Naive thymus-derived CD4-positive, alpha-beta T cell (primary cell): ENCODE measurements at places on chromosomes 2 and 18.

DNA sequence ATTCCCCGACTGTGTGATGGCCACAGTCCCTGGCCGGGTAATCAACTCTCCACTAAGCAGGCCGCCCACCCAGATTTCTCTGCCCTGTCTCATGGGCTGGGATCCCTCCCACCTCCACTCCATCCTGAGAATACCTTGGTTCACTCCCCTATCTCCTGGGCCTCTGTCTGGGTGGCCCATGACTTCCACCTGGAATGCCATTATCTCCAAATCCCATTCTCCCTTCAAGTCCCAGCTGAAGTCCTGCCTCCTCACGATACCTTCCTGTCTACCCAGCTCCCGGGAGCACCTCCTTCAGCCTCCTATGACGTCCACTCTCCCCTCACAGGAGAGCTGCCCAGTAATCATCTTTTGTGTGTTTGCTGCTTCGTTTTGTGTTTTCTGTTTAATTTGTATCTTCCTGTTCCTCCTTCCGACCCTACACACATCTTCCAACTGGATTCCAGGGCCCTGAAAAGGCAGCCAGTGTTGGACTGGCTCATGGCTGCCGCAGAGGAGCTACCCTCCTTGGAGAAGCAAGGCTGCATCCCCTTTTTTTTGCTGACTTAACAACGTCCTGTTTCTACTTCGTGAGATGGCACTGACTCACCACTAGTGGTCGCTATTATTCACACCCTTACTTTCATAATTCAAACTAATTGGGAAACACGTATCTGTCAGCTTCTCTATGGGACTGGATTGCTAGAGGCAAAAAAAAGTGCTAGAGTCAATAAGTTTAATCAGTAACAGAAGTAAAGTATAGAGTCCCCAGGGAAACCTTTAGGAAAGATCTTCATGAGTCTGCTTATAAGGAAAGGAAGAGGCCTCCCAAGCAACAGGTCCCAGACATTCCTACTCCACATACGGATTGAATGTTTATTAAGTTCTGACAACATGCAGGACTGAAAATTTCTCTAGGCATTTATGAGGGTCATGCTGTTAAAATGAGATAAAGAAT lies 171.9 kb upstream of the GATA6 start:
- peak; percentile 17 for DNase-seq

- no peak for DNase-seq
Observed at GRCh38 chr2:144582651-144583380, 62.9 kb upstream of the ZEB2 start.

DNA sequence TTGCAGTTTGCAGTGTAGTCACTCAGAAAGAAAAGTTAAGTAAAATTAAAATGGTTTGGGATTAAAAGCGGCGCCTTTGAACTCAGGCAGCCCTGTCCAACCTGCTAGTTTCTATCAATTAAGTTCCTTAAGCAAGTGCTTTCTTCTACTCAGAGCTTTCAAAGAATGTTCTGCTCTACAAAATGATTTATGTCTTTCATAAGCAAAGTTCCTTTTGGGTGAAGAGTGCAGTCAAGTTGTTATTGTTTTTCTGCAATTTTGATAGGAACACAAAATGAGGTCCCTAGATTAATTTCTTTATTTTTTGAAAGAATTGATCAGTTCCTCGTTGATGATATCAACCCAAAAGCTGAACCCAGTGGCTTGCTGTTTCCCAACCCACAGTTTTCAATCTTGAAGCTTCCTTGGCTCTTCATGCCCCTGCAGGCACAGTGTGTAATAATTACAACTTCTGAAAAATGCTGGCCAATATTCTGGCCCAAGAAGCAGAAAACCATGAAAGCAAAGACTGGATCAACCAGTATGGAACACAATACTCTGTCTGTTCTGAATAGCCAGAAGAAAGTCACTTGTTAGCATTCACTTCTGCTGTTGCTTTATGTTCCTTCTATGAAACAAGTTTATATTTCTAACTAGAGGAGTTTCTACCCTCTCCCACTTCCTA lies 89.1 kb downstream of the TGIF1 start:
- DNase-seq, result no peak

DNA sequence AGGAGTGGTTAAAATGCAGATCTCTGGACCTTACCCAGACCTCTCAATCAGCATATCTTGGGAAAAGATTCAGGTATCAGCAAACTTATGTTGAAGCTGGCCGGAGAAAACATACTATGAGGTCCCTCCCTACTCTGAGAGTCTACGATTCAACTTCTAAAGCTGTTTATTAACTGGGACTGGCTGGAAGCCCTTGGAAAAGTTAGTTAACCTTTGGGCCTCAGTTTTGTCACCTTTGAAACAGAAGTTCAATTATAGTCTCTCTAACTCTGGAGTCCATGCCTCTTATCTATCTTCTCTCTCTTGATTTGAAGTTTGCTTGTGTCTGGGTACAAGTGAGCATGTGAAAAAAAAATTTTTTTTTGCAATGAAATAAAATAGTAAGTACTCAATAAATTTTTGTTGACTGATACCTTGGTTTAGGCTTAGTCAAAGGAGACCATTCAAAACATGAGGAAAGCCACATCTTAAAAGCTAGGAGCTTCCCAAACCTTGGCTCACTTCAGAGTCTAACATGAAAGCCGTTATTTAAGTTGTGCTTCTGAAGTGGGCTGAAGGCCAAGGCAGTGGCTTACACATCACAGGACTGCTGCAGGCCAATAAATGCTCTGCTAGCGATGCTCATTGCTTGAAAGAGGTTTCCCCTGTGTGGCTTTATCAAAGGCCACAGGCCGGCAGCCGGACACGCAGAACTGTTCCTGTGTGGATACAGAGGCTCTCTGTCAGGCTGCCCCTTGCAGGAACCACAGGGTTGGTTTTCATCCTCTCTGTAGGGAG lies 110.6 kb upstream of the FAM136A start:
- no peak for DNase-seq

DNA sequence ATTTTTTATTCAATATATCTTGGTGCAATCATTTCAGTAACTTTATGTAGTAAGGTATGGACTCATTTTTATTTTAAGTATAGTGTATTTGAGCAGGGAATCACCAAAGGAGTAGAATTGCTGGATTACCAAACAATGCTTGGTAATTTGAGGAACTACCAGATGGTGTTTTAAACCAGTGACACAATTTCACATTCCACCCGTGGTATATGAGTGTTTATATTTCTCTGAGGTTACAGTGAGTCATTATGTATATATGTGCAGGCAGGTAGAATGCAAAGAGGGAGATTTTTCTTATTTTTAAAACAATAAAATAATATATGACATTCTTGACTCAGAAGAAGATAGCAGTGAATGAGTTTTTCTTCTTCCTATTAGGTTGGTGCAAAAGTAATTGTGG lies 596.9 kb downstream of the DCC start:
- no peak for DNase-seq

DNA sequence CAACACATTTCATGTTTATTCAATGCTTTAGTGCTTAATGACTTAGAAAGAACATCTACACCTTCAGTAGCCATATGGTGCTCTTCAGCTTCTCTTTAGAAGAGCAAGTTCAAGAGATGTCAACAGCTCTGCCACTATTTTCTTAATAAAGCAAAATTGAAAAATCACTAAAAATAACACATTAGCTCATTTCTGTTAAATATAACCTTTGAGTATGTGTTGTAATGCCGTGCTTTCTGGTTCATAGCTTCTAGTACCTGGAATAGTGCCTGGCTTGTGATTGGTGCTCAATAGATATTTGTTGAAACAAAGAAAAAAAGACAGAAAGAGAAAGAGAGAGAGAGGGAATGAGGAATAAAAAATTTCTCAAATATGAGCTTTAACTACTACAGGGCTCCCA lies 349.8 kb upstream of the SPRED2 start:
- DNase-seq, result no peak

- DNase-seq, result no peak
Observed at GRCh38 chr2:69186614-69187013, 173.6 kb downstream of the ANTXR1 start.

DNA sequence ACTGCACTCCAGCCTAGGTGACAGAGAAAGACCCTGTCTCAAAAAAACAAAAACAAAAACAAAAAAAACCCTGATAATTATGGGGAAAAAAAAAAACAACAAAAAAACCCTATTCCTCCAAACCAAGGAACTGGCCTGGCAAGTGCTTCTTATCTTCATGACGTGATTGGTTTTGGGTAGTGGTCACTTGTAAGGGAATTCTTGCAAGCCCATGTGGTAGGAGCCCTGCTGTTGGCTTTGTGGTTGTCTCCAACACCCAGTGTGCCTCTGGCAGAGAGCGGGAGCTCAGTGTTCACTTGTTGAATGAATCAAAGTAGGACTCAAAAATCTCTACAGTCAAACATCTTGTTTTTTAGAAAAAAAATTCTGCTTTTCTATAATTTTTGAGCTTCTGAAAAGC lies 6.0 kb downstream of the GALM start:
- no peak for DNase-seq

DNA sequence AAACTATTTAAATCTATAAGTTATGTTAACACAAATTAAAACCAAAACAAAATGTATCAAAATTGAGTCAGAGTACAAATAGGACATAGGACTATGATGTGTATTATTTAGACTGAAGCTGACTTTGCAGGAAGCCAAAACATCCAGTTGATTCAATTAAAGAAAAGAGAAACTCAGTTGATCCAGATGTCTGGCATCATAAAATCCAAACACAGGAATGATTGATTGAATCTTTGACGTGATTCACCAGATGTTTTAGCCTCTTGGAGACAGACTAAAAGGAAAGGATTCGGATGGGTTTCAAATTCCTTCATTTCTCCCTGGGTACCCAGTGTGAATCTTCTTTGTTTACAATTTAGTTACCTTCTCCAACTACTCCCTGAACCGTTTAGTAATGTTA lies 272.9 kb downstream of the IRS1 start:
- DNase-seq, result no peak

DNA sequence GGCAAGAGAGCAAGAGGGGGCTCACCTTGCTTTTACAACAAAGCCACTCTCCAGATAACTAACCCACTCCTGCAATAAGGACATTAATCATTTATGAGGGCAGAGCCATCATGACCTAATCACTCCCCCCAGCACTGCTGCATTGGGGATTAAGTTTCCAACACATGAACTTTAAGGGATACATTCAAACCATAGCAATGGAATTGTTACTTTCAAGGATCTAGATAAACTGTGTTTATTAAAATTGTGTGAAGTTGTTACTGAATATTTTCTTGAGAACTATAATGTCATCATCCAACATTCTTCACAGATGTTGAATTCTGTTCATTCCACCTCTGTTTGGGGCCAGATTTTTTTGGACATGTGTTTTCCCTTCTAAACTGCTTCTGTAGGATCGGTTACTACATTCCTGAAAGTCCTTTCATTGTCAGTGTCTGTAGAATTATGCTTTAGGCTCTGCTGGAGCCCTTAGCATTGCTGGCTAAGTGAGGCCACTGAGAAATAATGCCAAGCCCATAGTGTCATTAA lies 50.4 kb downstream of the SPATS2L start:
- DNase-seq, result no peak

DNA sequence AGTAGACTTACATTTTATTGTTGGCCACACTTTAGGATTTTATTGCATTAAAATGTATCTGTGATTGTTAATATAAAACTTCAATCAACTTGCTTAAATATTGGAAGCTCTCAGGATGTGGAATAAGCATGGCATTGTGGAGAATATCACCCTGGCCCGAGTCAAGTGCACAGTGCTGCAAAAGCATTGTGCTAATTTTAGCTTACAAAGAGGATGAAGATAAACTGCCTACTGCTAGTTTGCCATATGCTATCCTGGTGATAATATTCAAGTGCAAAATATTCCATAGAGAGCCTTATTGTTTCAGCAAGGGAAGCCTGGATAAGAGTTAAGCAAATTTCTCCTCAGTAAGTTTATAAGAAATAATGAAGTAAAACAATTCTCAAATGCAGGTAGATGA lies 54.5 kb downstream of the MEIS1 start:
- no peak for DNase-seq

- DNase-seq, result no peak
Observed at GRCh38 chr2:225367482-225367881, 32.0 kb upstream of the NYAP2 start.

- DNase-seq, result no peak
Observed at GRCh38 chr18:38358805-38359657, 793.4 kb upstream of the CELF4 start.

DNA sequence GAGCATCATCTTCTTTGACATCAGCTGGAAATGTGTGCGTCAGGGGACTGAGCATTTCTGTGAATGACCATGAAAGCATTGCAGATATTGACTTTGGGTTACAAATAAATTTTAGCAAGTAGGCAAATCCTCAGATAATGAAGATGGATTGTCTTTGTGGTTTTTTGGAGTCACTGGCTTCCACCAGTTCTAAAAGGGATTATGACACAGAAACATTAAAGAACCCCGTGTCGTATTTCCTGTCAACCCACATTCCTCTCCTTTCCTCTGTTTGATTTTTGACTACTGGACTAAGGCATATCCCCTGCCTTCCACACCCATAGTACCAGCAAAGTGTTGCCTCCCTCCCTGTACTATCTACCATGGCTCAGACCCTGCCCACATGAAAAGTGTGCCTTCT lies 268.1 kb downstream of the MYO3B start:
- no peak for DNase-seq

DNA sequence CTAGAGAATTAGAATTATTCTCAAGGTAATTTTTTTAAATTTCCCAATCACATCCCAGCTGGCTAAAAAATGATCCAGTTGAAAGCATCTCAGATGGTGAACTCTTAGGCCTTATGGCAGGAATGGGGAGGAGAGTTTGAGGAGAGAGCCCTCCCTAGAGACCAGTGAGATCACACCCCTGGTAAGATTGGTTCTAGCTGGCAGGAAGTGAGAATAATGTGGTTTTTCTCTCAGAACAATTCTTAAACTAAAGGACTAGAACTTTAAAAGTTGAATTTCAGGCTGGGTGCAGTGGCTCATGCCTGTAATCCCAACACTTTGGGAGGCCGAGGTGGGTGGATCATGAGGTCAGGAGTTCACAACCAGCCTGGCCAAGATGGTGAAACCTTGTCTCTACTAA lies 120.2 kb downstream of the MYO3B start:
- DNase-seq, result no peak

DNA sequence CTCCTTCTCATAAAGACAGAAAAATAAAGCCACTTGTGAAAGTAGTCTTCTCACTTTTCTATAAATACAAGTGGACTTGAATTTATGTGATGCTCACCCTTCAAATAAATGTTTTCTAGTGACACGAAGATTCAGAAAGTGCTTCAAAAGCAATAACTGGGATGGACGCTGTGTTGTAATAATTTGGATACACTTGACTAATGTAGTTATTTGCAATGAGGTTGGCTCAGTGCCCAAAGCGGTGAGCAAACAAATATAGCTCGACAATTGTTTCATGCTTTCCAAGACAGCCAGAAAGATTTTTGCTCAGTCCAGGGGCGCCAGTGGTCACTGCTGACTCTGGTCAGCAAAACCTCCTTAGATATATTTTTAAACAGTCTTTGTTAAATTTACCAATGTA lies 278.6 kb upstream of the KLHL14 start:
- DNase-seq, result no peak

- no peak for DNase-seq
Observed at GRCh38 chr2:147657086-147658000, 187.5 kb upstream of the ACVR2A start.

GRCh38 chr2:234544659-234545611 lies 48.1 kb upstream of the ARL4C start:
- peak; percentile 55 for DNase-seq

- DNase-seq, result peak; percentile 21
Observed at GRCh38 chr2:235779444-235779896, 285.6 kb downstream of the AGAP1 start.

- no peak for DNase-seq
Observed at GRCh38 chr18:37179384-37179783, 350.5 kb downstream of the KIAA1328 start.

GRCh38 chr2:144117086-144117485 lies 402.8 kb downstream of the ZEB2 start:
- no peak for DNase-seq
